Thoracic aorta (tissue), 2 donors: ENCODE measurements at places on chromosomes 4 and X.

DNA sequence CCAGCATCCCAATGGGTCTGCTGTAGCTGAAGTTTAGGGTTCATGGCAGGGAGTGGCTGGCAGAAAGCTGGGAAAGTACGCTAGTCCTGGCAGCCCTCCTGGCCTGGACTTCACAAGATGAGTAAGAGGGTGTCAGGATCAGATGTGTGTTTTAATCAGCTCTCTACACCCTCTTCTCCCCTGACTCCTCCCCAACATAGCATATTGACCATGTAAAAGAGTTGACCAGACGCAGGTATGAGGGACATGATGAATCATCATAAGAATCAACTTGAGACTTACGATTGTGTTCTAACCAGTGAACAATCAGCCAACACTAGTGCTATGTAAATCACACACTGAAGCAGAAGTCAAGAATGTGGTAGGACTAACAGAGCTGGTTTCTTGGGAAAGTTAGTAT lies 5.3 kb downstream of the SOWAHB start:
- peaks cover 13% of the 10 kb centered on the region for H3K4me1 ChIP-seq
- H3K27me3 ChIP-seq: no peaks in the 10 kb centered on the region
- H3K27ac ChIP-seq: no peak overlapping the region
- no peaks in the 10 kb centered on the region for H3K36me3 ChIP-seq
- no peak for DNase-seq

- no peak overlapping the region for H3K27ac ChIP-seq
- no peaks in the 10 kb centered on the region for H3K27me3 ChIP-seq
- no peak overlapping the region for H3K4me3 ChIP-seq
- H3K4me1 ChIP-seq: no peaks in the 10 kb centered on the region
Measured at GRCh38 chr4:67355806-67356205, 189.5 kb downstream of the CENPC start.

- H3K36me3 ChIP-seq: no peaks in the 10 kb centered on the region
- H3K27ac ChIP-seq: no peak overlapping the region
- H3K4me1 ChIP-seq: no peaks in the 10 kb centered on the region
- no peaks in the 10 kb centered on the region for H3K27me3 ChIP-seq
- H3K4me3 ChIP-seq: no peak overlapping the region
Measured at GRCh38 chrX:153816831-153817690, 13.3 kb downstream of the PDZD4 start.

- DNase-seq: no peak
- no peak overlapping the region for H3K4me3 ChIP-seq
- no peaks in the 10 kb centered on the region for H3K27me3 ChIP-seq
Measured at GRCh38 chr4:26294904-26295303, 25.9 kb upstream of the RBPJ start.

GRCh38 chrX:118773782-118774181 lies 46.4 kb downstream of the IL13RA1 start:
- H3K4me3 ChIP-seq: no peak overlapping the region
- H3K36me3 ChIP-seq: no peaks in the 10 kb centered on the region
- H3K4me1 ChIP-seq: no peaks in the 10 kb centered on the region
- H3K27ac ChIP-seq: no peak overlapping the region
- no peak for DNase-seq

DNA sequence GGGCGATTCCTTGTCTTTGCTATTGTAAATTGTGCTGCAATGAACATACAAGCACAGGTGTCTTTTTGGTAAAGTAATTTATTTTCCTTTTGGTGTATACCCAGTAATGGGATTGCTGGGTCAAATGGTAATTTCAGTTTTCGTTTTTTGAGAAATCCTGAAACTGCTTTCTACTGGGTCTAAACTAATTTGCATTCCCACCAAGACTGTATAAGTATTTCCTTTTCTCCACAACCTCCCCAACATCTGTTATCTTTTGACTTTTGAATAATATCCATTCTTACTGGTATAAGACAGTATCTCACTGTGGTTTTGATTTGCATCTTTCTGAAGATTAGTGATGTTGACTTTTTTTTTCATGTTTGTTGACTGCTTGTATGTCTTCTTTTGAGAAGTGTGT lies 2506.0 kb downstream of the PCDH7 start:
- H3K4me3 ChIP-seq: no peak overlapping the region
- H3K27ac ChIP-seq: no peak overlapping the region
- no peaks in the 10 kb centered on the region for H3K36me3 ChIP-seq
- H3K4me1 ChIP-seq: no peaks in the 10 kb centered on the region
- no peaks in the 10 kb centered on the region for H3K27me3 ChIP-seq
- no peak for DNase-seq

DNA sequence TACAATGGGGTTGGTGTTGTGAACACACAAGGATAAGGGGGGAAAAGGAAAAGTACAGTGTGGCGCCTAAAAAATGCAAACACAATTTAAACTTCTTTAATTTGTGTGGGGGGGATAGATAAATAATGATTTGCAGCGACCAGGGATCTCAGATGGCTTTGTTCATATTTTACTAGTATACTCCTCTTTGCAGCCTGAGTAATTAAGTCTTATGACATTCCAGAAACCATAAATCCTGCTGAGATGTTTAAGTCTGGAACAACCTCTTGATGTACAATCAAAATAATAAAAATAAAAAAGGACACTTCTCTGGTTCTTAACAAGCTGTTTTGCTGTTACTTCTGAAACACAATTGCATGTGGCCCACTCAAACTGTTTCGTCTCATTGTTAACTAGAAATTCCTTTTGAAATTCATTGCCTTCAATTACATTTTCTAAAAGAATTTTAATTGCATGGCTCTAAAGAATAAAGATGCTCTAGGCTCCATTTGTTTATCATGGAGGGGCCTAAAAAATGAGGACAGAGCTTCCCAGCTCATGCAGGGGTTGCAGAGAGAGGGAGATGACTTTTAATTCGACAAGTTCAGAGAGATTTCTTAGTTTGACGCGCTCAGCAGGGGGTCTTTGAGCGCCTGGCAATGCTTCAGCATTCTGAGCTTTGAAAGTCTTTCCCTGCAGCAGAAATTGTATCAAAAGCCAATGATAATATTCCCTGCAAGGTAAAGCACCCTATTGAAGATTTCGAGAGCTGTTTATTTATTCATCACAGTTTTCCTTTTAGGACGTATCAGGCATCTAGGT lies 892.4 kb upstream of the TENM3 start:
- H3K4me1 ChIP-seq: no peaks in the 10 kb centered on the region
- no peak for DNase-seq
- no peak overlapping the region for H3K27ac ChIP-seq
- no peak overlapping the region for H3K4me3 ChIP-seq
- no peaks in the 10 kb centered on the region for H3K27me3 ChIP-seq

DNA sequence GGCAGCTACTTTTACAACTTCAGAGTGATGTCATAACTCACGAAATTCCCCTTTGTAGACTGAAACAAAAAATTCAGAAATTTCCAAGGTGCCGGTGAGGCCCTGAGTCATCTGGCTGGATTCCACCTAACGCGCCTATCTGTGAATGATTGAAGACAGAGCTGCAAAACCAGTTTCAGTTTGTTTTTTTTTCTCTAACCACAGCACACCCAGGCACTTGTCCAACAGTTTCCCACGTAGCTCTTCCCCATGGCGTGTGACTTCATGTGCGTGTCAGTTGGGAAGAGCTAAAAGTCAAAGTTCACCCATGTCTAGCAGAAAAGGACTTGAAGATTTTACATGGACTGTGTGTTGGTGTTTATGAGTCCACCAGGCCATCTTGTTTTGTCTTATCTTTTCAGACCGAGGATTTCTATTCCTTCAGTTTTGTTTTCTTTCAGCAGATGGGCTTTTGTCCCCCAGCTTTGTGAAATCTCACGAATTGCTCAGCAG lies 16.4 kb downstream of the TCEANC start:
- no peak overlapping the region for H3K27ac ChIP-seq
- H3K27me3 ChIP-seq: no peaks in the 10 kb centered on the region
- H3K4me1 ChIP-seq: peaks cover 21% of the 10 kb centered on the region
- H3K4me3 ChIP-seq: peak overlapping the region; percentile 47
- H3K36me3 ChIP-seq: no peaks in the 10 kb centered on the region
- no peak for DNase-seq
